ENCODE measurements at places on chromosomes 6 and 20. TPM values are rescaled to one million over a fixed set of nuclear protein-coding genes. Genes with fewer than 3 reads are reported as not detected.

GRCh38 chr20:45459606-45460005 lies 9.9 kb upstream of the WFDC2 start:
- no peak for DNase-seq

- no peak for DNase-seq
Observed at GRCh38 chr6:163438298-163438939, 23.9 kb downstream of the QKI start.

- DNase-seq, result no peak
Observed at GRCh38 chr20:64142590-64142989, 21.7 kb upstream of the MYT1 start.

GRCh38 chr20:13464702-13465101 lies 174.0 kb downstream of the TASP1 start:
- DNase-seq, result no peak

- no peak for DNase-seq
Observed at GRCh38 chr20:2285613-2286012, 10.2 kb upstream of the TGM3 start.

- no peak for DNase-seq
Observed at GRCh38 chr20:51818479-51819008, 16.2 kb upstream of the SALL4 start.

DNA sequence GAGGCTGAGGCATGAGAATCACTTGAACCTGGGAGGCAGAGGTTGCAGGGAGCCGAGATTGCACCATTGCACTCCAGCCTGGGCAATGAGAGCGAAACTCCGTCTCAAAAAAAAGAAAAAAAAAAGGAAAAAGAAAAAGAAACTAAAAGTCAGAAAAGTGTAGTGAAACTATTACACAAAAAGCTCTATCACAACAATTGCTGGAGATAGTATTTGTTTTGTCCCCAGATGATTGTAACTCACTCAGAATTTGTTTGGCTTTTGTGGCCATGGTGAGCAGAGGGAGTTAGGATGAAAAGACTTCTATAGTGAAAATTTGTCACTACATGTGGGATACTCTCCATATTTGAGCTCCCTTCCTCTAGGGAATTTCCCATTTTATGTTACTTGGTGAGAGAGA lies 5.2 kb upstream of the GOPC start:
- no peak for DNase-seq

DNA sequence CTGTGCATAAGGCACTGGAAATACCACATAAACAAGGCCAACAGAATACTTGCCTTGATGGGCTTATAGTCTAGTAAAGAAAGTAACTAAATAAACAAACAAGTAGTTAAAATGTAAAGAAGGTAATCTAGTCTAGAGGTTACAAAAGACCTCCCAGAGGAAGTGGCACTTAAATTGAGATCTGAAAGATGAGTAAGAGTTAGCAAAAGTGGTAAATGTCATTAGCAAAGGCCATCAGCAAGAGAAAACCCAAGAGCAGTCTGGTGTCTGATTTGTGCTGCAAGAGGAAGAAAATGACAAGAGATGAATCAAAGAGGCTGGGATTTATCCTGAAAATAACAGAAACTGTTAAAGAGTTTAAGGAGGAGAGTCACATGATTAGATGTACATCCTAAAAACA lies 96.6 kb upstream of the SMLR1 start:
- DNase-seq, result no peak

DNA sequence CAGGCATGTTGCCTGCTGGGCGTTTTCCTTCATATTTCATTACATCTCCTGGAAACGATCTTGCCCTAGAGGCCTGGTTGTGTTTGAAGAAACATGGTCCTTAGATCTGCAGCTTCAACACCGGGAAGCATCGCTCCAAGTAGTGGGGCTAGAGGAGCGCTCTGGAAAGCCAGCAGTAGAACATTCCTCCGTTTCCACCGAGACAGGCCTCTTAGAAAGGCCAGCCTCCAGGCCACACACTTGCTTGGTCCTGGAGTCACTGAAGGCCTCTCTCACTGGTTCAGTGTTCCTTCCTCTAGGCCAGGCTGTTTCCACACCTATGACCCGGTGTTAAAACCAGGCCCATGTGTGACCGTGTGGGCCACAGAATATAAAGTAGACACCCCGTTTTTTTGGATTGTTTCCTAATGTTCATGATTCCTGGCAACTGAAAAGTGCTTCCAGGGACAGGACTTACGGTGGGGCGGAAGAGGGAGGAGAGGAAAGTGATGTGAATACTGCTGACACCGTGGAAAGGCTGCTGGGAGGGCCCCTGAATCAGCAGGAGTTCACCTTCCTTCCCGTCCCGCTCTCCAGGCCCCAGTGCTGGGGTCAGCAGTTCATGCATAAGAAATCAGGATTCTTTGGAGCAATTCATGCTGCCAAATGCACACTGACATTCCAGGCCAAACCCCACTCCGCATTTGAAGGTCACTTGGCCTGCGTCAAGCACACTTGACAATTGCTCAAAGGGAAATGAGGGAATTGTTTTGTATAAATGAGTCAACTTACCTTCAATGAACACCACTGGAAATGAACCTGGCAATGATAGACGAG lies 83.8 kb downstream of the IYD start:
- no peak for DNase-seq

- DNase-seq, result no peak
Observed at GRCh38 chr20:51906679-51907078, 104.4 kb upstream of the SALL4 start.

DNA sequence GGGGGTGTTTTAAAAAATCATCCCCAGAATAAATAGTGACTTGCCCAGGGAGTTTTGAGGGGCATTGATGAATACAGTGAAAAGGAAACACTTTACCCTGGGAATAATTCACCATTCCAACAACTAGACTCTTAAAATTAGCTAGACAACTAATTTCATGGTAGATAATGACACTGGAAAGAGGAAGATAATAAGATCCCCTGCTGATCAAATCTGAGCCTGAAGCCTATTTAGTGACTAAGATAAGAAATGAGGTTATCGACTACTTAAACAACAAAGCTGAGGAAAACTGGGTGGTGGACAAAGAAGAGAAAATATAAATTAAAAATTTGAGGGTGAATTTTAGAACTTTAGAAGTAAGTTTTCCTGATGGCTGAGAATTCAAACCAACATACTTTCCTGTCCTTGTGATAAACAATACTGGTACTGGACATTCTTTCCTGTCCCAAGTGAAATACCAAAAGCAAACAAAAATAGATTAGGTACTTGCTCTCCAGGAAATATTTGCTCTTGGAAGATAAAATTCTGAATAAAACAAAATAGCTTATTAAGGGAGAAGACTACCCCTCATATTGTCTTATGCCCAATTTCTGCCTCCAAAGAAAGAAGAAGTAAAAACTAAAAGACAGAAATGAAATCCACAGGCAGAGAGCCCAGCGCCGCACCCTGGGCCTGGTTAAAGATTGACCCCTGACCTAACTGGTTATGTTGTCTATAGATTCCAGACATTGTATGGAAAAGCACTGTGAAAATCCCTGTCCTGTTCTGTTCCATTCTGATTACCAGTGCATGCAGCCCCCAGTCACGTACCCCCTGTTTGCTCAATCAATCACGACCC lies 64.0 kb upstream of the ADGRF4 start:
- no peak for DNase-seq

DNA sequence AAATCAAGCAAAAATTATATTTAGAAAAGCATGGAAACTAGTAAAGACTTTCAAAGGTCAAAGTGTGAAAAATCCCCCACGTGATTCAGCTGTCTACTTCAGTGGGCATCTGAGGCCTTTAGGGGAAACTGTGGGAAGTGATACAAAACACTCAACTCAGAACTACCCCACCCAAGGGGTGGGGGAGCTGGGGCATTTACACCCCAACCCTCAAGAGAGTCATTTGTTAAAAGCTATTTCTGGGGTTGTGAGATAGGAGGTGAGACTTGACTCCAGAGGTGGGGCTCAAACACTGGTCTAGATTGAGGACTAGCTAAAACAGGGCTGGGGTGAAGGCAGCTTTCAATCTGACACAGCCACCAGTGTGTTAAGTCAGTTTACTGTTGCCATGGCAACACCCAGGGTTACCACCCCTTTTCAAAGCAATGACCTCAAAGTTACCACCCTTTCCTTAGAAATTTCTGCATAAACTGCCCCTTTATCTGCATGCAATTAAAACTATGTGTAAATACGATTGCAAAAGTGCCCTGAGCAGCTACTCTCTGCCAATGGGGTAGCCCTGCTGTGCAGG lies 9.9 kb upstream of the GTSF1L start:
- no peak for DNase-seq

DNA sequence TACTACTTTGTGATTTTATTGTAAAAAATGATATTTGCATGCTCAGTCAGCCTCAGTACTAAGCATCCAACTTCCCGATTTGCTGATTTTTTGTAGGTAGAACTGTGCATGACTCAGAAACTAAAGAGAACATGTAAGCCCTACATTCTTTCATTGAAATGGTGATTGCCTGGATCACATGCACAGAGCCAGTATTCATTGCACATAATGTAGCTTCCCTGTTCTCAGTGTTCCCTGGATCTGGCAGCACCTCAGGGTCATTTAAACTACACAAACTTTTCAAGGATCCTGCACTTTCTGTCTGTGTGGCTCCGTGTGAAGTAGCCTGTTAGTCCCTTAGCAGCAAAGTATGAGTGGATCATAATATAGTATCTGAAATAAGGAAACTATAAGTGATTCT lies 422.9 kb upstream of the AGPAT4 start:
- DNase-seq, result no peak

- DNase-seq, result no peak
Observed at GRCh38 chr6:113480616-113481015, 376.5 kb upstream of the MARCKS start.

DNA sequence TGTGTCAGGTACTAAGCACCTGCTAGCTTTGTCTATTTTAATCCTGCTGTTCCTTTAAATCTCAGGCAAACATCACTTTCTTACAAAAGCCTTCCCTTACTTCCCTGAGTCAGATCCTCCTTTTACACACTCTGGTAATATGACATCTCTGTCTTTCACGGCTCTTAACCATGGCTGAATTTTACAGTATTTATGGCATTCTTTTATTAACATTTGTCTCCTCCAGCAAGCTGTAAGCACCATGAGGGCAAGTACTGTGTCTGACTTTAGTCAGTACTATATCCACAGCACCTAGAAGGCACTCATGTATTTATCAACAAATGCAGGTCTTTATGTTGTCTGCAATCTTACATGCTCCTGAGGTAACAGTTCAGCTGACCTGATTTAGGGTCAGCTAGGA lies 33.7 kb upstream of the HBS1L start:
- DNase-seq, result no peak

DNA sequence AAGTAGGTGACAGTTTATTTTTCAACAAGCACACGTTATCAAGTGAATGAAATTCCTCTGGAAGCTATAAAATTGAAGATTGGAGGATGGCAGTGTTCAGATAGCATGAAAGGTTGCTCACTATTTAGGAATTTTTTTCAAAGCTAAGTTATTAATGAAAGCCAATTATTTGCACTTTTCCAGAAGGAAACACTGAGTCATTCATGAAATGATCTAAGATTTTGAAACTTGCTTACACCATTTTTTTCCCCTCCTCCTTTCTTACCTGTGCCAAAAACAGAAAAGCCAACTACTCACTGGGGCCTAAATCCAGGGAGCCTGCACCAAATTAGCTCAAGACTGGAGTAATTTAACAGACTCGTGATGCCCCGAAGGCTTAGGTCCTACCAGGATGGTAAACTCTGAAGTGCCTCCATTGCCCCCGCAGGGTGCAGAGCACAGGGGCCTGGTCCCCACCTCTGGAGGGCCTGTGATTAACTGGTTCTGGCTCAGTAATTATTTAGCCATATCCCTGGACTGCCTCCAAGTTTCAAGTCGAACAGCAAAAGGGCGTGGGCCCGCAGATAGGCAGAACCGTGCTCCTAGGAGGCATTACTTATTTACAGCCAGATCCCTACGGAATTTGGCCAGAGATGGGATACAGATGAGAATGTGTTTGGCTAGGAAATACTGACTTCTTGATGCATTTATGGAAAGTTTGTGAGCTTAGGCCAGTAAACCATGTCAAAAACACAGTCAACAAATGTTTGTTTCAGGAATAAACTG lies 28.0 kb upstream of the ZNF217 start:
- peak; percentile 57 for DNase-seq

GRCh38 chr6:335572-335971 lies 43.3 kb downstream of the DUSP22 start:
- DNase-seq, result no peak

DNA sequence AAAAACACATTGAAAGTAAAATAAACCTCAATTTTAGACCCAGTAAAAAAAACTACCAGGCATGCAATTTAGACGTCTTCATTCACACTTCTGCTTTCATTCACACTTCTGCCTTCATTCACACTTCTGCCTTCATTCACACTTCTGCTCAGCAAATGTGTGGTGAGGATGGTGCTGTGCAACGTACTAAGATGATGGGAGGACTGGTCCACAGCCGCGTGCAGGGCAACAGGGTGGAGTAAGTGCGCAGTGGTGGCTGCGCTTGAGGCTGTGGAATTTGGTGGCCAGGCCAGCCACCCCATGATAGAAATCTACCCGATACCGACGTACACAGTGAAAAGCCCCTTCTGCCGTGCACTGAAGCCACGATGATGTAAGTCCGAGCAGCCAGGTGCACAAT lies 114.3 kb upstream of the CD93 start:
- DNase-seq, result no peak

GRCh38 chr20:5687884-5688283 lies 62.3 kb upstream of the SHLD1 start:
- no peak for DNase-seq

DNA sequence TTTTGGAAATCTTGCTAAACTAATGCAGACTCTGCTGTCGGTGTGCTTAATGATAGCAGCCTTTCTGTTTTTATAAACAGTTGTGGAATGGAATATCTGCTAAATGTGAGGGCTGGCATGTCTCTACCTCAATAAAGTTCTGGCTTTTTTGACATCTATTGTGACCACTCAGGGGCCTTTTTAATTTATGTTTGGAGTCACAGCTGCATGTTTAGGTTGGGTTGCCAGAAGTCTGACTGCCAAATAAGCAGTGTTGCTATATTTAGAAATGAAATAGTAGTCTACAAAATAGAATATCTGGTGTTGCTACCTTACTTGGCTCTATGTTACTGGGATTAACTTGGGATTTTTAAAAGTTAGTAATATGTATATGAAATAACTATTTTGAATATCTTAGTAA lies 125.1 kb upstream of the LOC128125822 start:
- no peak for DNase-seq

DNA sequence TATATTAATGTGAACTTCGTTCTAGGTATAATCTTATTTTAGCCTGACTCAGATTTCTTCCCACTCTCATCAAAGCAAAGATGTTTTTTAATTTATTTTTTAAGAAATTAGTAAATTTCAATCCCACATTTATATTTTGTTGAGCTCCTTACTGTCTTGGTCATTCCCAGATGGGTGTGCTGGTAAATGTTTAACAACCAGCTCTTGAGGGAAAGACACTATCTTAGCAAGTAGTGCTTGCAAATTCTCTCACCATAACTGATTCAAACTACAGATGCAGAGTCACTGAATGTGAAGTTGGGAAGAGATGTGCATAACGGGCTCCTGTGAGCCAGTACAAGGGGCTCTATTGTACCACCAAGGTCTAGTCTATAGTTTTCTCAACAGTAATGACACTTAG lies 29.8 kb upstream of the BTN3A2 start:
- DNase-seq, result no peak

- DNase-seq, result no peak
Observed at GRCh38 chr20:14677455-14677854, 340.0 kb upstream of the FLRT3 start.

The PLEKHG1 gene
- 6.8 TPM for total RNA-seq

The LPIN3 gene
- 19.8 TPM for total RNA-seq

The LY6G6F gene
- 3.2 TPM for total RNA-seq

The KHDC1L gene
- not detected for total RNA-seq

The CST2 gene
- total RNA-seq, result not detected

The COL11A2 gene
- total RNA-seq, result 0.59 TPM

The OPRM1 gene
- not detected for total RNA-seq

The TMEM244 gene
- not detected for total RNA-seq

The FAM162B gene
- total RNA-seq, result 0.56 TPM

The ABRACL gene
- total RNA-seq, result 18.6 TPM

The ARFGEF2 gene
- total RNA-seq, result 22.0 TPM

The MUCL3 gene
- total RNA-seq, result not detected
